ENCODE measurements at places on chromosomes 1 and 21.

DNA sequence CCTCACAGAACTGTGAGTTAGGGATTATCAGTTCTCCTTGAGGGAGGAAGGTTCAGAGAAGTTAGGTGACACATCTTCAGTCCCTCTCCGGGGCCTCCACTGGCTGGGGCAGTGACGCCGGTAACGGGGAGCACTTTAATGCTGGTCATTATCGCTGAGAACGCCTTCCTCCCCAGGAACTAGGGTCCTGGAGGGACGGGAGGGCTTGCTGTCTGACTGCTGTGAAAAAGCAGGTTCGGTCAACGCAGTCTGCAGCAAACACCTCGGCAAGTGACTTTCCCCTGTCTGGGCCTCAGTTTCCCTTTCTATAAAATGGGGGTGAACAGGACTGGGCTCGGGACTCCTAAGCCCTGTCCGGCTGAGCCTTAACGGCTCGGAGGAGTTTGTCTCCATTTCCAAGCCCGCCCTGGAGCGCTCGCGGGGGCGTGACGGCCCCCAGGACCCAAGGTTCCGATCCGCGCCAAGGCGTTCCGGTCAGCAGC is 341 bp upstream of the TMEM61 start:
- no peak for DNase-seq

- no peak for DNase-seq
Observed at GRCh38 chr21:29231756-29232529, 66.8 kb upstream of the BACH1 start.

- DNase-seq = no peak
Observed at GRCh38 chr1:201214461-201214860, 23.8 kb downstream of the IGFN1 start.

- DNase-seq = no peak
Observed at GRCh38 chr21:25584833-25585676, 22.2 kb downstream of the MRPL39 start.

- DNase-seq = no peak
Observed at GRCh38 chr1:223512057-223512456, 118.8 kb downstream of the CCDC185 start.

DNA sequence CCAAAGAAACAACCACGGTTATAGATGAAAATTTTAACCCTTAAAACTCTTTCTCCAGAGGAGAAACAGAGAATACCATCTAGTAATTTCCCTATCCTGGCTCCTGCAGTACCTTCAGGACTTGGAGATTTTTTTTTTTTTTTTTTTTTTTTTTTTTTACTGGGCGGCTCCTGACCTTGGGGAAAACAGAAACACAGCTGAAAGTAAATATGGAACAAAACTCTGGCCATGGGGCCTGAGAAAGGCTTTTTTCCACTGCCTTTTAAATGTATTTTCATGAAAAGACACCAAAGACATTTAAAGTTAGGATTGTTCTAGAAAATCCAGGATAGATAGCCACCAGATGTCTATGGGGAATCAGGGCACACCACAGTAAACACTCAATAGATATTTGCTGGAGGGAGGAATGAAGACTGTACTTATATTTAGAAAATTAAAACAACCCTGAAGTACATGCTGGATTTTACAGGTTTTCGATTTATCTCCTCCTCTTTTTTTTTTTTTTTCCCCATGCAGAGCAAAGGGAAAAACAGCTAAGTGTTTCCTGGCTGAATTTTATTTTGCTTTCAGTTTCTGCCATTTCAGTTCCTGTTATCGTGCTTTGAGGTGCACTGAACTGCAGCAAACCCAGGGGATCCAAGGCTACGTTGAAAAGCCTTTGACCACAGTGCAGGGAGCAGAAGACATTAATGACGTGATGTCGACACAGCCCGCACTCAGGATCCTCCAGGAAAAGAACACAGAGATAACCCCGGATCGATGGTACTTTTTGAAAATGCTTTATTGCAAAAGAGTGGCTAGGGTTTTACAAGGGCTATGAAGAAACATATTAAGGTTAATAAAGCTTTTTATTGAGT is 35.7 kb upstream of the CNN3 start:
- DNase-seq = no peak

GRCh38 chr1:233446935-233447334 is 119.4 kb downstream of the MAP3K21 start:
- no peak for DNase-seq

- no peak for DNase-seq
Observed at GRCh38 chr1:22916471-22916820, 56.2 kb downstream of the LACTBL1 start.

DNA sequence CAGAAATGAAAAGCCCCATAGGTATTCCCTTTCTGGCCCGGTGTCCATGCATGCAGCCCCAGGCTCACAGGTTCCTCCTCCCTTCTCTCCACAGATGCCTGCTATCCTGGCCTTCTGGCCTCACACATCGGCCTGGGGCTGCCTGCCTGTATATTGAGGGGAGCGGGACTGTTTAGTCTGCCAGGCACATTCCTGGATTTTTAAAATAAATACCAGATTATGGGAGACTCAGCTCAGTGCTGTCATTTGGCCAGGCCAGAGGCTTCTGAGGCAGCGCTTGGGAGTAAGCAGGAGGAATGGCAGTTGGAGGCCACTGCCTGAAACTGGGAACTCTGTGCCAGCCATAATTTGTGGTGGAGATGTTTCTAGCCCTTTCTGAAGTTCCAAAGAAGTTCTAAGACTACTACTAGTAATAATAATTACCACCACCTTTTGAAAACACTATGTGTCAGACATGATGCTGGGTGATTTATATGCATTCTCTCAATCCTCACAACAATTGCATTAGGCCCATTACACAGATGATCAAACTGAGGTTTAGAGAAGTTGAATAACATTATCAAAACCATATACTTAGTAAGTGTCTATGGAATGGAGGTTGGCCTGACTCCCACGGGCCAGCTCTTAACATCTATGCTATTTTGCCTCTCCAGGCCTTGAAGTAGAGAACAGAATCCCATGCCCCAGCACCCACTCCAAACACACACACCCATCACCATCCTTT is 107.6 kb downstream of the PLXNA2 start:
- no peak for DNase-seq

DNA sequence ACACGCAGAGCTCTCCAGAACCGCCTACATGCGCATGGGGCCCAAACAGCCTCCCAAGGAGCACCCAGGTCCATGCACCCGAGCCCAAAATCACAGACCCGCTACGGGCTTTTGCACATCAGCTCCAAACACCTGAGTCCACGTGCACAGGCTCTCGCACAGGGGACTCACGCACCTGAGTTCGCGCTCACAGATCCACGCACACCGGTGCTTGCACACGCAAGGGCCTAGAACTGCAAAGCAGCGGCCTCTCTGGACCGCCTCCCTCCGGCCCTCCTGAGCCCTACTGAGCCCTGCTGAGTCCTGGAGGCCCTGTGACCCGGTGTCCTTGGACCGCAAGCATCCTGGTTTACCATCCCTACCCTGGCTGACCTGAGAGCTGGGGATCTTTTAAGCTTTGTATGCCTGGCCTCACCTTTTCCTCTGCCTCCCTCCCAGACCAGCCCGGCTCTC is 8.3 kb downstream of the OLIG2 start:
- DNase-seq = no peak

GRCh38 chr1:192201303-192201702 is 43.0 kb downstream of the RGS18 start:
- no peak for DNase-seq

GRCh38 chr1:114216431-114217173 is 62.9 kb upstream of the SYT6 start:
- DNase-seq = no peak

GRCh38 chr1:162236201-162236600 is 140.5 kb downstream of the SPATA46 start:
- no peak for DNase-seq

- DNase-seq = no peak
Observed at GRCh38 chr1:31272369-31272768, 24.2 kb downstream of the SNRNP40 start.

GRCh38 chr1:76759950-76760349 is 107.3 kb upstream of the ST6GALNAC5 start:
- no peak for DNase-seq

- no peak for DNase-seq
Observed at GRCh38 chr1:53616511-53616910, 122.5 kb downstream of the GLIS1 start.

DNA sequence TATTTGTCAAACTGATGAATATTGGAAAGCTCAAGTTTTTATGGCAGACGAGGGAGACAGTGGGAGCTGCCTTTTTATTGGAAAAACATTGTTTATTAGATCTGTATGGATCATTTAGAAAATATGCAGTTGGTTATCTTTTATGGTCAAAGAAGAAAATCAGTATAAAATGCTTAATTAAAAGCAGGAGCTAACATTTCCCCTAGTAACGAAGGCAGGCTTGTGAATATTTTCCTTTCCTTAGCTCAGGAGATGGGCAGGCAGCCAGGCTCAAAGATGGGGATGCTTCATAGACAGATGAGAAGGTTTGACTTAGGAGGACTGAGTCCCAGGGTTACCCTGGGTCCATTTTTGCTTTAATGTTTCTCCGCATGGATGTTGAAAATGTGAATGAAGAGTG is 26.0 kb downstream of the ROR1 start:
- DNase-seq = no peak

GRCh38 chr1:243718893-243719292 is 131.2 kb downstream of the AKT3 start:
- no peak for DNase-seq

GRCh38 chr1:102174259-102174863 is 177.6 kb upstream of the OLFM3 start:
- no peak for DNase-seq
